DMS79 treated with DMSO at 0.1 percent for 48 hours (cell line): ENCODE measurements at places on chromosomes 3 and 15.

DNA sequence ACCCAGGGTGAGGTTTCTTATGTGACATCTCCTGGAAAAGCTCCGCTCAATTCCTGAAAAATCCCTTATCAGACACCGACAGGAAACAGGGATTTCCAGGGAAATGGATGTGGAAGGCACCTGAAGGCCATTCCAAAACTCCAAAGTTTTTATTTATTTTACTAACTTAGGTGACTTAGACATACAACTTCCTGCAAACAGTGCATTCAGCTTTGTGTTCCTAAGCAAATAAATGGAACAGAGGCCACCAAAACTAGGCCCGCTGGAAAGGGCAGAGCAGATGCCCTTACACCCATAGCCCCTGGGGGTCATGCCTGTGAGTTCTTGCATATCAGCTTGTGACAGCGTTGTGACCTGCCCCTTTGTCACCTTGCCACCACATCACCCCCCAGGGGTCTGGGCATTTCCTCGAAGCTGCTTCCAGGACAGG is 239.4 kb downstream of the XXYLT1 start:
- DNase-seq = no peak

DNA sequence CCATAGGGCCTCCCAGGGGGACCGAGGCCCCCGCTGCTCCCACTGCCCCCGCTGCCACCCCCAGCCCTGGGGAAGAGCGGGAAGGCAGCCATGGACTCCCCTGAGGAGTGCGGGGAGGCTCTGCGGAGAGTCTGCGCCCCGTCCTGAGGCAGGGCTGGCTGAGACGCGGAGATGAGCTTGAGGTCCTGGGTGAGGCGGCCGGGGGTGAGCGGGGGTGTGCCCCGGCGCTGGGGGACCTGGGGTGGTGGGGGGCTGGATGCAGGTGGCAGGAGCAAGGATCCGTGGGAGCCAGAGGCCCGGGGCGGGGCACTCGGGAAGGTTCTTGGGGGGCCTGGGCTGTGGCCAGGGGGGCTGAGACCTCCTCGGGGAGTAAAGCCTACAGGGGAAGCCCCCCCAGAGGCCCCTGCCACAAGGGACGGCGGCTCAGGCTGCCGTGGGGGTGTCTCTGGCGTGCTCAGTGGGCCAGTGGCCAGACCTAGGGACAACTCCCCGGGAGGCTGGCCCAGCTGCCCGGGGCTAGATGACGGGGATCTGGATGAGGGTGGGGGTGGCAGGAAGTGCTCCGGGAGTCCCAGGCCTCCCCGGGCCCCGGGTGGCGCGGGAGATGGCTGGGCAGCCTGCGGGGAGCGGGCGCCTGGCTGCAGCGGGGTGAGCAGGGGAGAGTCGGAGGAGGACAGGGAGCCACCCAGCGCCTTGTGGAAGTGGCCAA is 45.9 kb downstream of the HCN4 start:
- DNase-seq = no peak

GRCh38 chr3:18061737-18062656 is 319.6 kb upstream of the TBC1D5 start:
- DNase-seq = no peak

- no peak for DNase-seq
Measured at GRCh38 chr15:87557881-87558280, 698.7 kb downstream of the NTRK3 start.

DNA sequence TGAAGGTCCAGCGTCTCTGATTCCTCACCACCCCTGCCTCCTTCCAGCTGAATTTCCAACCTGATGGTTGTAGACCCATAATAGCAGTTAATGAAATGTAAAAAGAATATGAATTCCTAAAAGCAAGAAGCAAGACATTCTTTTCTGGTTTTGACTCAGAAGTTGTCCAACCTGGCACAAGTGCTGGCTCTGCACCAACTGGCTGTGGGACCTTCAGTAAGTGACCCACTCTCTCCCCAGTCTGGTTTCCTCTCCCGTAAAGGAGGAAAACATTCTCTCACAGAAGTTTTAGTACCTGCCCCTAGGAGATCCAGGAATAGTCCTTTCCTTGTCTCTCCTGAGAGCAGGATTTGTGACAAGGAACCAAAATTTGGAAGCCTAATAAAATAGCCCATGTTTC is 236.9 kb upstream of the TRIM42 start:
- DNase-seq = no peak

- no peak for DNase-seq
Measured at GRCh38 chr3:193775421-193776077, 182.5 kb downstream of the OPA1 start.

GRCh38 chr3:132723024-132723950 is 1.1 kb upstream of the NPHP3 start:
- peak; percentile 81 for DNase-seq

DNA sequence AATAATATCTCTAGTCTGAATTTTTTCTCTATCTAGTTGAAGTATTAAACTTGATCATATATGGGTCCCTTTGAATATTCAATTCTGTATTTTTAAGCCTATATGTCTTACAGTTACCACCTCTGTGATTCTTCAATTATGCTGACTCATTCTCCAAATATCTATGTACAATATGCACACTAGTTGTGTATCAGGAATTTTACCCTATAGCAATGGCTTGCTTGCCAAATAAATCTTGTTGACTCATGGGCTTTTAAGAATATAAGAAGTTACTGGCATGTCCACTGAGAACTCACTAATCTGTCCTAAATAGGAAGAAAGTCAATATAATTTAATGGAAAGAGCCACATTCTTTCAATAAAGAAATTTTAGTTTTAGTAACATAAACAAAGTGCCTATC is 656.3 kb downstream of the RBMS3 start:
- DNase-seq = no peak

- DNase-seq = no peak
Measured at GRCh38 chr15:69313432-69314000, 14.8 kb downstream of the PAQR5 start.

DNA sequence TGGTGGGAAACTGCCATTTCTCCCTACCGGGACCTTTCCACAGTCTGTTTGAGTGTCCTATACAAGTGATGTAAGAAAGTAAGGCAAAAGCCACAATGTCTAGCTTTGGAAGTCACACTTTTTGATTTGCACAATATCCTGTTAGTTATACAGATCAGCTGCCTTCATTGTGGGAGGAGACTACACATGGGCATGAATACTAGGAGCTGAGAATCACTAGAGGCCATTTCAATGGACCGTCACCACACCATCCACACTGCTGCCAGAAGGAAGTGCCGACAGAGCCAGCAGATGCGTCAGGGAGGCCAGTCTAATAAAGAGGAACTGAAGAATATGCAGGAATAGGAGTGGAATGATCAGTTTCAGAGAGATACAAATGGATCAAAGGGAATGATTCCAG is 65.8 kb downstream of the SCN11A start:
- no peak for DNase-seq

DNA sequence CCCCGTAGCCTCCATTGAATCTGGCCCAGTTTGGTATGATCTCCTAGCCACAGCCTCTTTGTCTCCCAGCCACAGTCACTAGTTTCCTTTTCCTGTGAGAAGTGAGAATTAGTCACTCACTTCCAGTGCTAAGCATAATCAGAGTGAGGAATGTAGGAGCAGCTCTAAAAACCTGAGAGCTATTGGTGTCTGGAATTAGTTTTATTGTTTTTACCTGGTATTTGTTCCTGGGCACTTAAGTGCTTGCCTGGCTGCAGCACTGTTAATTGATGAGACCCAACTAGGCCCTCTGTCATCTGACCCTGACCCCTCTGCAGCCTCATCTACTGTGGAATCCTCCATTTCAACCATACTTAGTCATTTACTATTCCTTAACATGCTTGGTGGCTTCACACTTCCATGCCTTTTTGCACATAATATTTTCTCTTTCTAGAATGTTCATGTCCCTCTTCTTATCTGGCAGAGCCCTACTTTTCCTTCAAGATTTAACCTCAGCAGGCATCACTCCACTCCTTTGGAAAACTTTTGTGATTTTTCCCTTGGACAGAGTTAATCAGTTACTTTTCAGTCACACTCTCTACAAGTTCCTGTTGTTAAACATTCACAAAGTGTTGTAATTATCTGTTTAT is 48.8 kb downstream of the PDE8A start:
- no peak for DNase-seq
